ENCODE measurements at places on chromosomes 11 and 22. TPM values are rescaled to one million over a fixed set of nuclear protein-coding genes. Genes with fewer than 3 reads are reported as not detected.

TPBGL gene
- not detected for total RNA-seq

IFITM10 gene
- 2.2 TPM for total RNA-seq

IFTAP gene
- total RNA-seq: 43.8 TPM

KIRREL3 gene
- 0.45 TPM for total RNA-seq

OR8B2 gene
- total RNA-seq: not detected

NAALADL1 gene
- 9.7 TPM for total RNA-seq

MCHR1 gene
- under 0.01 TPM for total RNA-seq

APOL6 gene
- 29.4 TPM for total RNA-seq

MPPED2 gene
- total RNA-seq: not detected

AMPD3 gene
- total RNA-seq: 7.0 TPM
